Lung microvascular endothelial cell (primary cell): ENCODE measurements at places on chromosomes 6 and 20.

GRCh38 chr6:159107451-159108260 is 61.5 kb upstream of the FNDC1 start:
- DNase-seq: no peak

DNA sequence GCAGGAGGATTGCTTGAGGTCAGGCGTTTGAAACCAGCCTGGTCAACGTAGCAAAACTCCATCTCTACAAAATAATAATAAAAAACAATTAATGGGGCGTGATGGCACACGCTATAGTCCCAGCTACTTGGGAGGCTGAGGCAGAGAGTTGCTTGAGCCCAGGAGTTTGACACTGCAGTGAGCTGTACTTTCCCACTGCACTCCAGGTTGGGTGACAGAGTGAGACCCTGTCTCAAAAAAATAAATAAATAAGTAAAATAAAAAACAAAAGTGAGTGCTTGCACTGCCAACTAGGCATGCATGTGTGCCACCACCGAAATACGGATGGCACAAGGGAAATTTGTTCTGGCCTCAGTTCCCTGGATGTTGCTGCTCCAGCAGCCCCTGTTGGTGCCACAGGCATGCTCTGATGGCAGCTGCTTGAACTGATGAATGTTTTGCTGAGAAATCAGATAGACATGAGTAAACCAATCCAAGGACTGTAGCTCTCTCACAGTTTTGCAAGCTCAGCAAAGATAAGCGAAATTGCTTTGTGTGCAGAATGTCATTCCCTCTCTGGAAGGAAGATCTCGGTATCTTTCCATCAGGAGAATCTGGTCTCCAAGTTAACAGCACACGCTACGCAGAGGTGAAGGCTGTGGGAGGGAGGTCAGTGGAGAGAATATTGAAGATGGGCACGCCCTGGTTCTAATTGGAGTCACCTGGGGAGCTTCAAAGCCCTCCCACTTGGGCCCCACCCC is 188.0 kb upstream of the SLC24A3 start:
- DNase-seq: no peak

DNA sequence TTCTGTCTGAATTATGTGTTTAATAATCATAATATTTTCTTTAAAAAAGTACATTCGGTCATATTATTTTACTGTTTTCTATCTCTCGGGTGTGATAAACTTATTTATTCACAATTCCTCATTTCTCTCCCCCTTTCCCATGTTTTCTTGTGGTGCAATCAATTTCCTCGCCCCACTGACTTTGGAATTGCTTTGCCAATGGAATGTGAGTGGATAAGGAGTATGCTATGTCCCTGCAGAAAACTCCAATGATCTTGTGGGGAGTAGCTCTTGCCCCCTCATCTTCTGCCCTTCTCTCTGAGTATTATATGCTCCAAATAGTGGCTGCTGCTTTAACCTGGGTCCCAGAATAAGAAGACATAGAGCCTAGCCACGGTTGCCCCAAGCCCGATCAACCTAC is 64.1 kb downstream of the HMGN3 start:
- DNase-seq: no peak

GRCh38 chr6:34355889-34356288 is 36.6 kb downstream of the NUDT3 start:
- no peak for DNase-seq
